ENCODE measurements at places on chromosomes 11 and 22. TPM values are rescaled to one million over a fixed set of nuclear protein-coding genes. Genes with fewer than 3 reads are reported as not detected.

POTEH gene
- not detected for total RNA-seq

NRXN2 gene
- total RNA-seq: 0.97 TPM

TBX10 gene
- total RNA-seq: 0.37 TPM

CNTN5 gene
- total RNA-seq: not detected

CECR2 gene
- total RNA-seq: 7.1 TPM

ATXN10 gene
- total RNA-seq: 142 TPM

OR8G1 gene
- total RNA-seq: not detected

MN1 gene
- 5.3 TPM for total RNA-seq

PRRG4 gene
- 0.62 TPM for total RNA-seq

PDGFB gene
- total RNA-seq: 19.9 TPM

ACTN3 gene
- not detected for total RNA-seq

SMIM35 gene
- total RNA-seq: not detected

OR2AG1 gene
- total RNA-seq: not detected

EXPH5 gene
- total RNA-seq: 2.4 TPM

BDNF gene
- 2.4 TPM for total RNA-seq

TEAD1 gene
- total RNA-seq: 127 TPM

DRAP1 gene
- total RNA-seq: 106 TPM

RASSF10 gene
- total RNA-seq: 0.42 TPM

C11orf58 gene
- 112 TPM for total RNA-seq

DRD4 gene
- total RNA-seq: not detected

TSSK2 gene
- not detected for total RNA-seq

CHORDC1 gene
- 37.9 TPM for total RNA-seq

PGA5 gene
- total RNA-seq: 0.40 TPM

C22orf42 gene
- not detected for total RNA-seq

CCDC81 gene
- total RNA-seq: 0.25 TPM

DDI1 gene
- not detected for total RNA-seq

SCT gene
- total RNA-seq: not detected

Data from left ventricle myocardium superior (tissue), 1 donor.